CD8-positive, alpha-beta memory T cell (primary cell): ENCODE measurements at places on chromosomes 16 and 17. TPM values are rescaled to one million over a fixed set of nuclear protein-coding genes. Genes with fewer than 3 reads are reported as not detected.

- no peak overlapping the region for H3K4me3 ChIP-seq
- H3K27ac ChIP-seq, result no peak overlapping the region
- H3K36me3 ChIP-seq, result no peaks in the 10 kb centered on the region
- DNase-seq, result no peak
These were observed 29.6 kb upstream of the ASGR2 start for GRCh38 chr17:7144213-7144612.

The KRT40 gene
- not detected for total RNA-seq

GRCh38 chr17:9330611-9331271 lies 244.9 kb downstream of the STX8 start:
- H3K27me3 ChIP-seq, result no peaks in the 10 kb centered on the region
- no peak for DNase-seq
- no peak overlapping the region for H3K27ac ChIP-seq
- H3K4me3 ChIP-seq, result no peak overlapping the region
- H3K36me3 ChIP-seq, result no peaks in the 10 kb centered on the region
- no peaks in the 10 kb centered on the region for H3K4me1 ChIP-seq

DNA sequence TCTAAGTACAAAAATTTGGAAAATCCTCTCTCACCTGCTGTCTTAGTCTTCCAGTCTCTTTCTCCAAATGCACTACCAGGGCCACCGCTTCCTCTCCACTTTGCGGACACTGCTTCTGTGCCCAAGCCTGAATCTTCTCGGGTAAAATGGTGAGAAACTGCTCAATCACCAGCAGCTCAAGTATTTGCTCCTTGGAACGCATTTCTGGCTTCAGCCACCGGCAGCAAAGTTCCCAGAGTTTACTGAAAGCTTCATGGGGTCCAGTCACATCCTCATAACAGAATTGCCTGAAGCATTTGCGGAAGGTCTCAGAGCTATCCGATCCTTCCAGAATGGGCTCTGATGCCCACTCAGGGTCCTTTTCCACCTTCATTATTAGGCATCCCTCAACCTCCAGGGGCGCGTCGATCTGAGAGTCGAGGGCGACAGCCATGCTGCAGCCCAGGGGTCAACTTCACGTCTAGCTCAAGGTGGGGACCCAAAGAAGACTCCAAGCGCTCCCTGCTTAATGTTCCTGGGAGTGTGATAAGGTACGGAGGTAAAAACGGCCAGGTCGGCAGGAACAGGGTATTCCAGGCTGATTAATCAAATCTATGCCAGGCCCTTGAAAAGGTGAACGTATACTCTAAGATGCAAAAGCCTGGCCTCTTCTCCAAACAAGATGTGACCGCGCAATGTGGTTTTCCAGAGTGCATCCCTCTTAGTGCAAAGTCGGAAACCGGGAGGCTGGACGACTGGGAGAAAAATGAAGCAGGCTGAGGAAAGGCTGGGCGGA lies 763 bp downstream of the ZKSCAN2 start:
- H3K27me3 ChIP-seq, result no peaks in the 10 kb centered on the region
- no peak for DNase-seq
- H3K4me3 ChIP-seq, result peak overlapping the region; percentile 84
- peak overlapping the region; percentile 84 for H3K27ac ChIP-seq
- H3K4me1 ChIP-seq, result peaks cover 43% of the 10 kb centered on the region

DNA sequence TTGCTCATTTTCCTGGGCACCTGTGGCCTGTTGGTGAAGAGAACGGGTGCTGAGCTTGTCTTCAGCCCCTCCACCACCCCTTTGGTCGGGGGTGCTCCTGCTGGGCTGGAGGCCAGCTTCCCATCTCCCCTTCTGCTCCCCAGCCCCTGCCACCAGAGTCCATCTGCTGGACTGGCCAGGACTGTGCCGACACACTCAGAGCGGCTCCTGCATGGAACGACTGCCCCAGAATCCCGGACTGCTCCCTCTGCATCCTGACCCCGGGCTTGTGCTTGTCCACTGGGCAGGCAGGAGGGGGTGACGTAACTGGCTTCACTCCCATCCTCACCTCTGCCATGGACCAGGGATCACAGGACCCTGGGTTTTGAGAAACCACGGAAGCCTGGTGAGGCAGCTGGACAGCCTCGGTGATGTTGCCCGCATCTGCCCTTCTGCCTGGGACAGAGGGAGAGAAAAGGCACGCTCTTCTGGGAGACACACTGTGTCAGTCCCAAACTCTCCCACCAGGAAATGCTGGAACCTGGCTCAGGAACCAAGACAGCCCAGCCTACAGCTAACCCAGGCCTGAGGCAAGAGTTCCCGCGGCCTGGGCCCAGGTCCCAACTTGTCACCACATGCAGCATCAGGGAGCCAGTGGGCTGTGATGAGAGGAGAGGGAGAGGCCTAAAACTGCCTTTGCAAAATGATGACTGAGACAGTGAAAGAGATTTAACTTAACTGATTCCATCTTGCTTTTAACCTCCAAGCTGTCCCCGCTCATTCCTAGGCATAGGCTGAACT lies 16.1 kb upstream of the GSDMA start:
- no peak overlapping the region for H3K4me3 ChIP-seq
- H3K27ac ChIP-seq, result no peak overlapping the region
- no peaks in the 10 kb centered on the region for H3K36me3 ChIP-seq
- DNase-seq, result no peak

DNA sequence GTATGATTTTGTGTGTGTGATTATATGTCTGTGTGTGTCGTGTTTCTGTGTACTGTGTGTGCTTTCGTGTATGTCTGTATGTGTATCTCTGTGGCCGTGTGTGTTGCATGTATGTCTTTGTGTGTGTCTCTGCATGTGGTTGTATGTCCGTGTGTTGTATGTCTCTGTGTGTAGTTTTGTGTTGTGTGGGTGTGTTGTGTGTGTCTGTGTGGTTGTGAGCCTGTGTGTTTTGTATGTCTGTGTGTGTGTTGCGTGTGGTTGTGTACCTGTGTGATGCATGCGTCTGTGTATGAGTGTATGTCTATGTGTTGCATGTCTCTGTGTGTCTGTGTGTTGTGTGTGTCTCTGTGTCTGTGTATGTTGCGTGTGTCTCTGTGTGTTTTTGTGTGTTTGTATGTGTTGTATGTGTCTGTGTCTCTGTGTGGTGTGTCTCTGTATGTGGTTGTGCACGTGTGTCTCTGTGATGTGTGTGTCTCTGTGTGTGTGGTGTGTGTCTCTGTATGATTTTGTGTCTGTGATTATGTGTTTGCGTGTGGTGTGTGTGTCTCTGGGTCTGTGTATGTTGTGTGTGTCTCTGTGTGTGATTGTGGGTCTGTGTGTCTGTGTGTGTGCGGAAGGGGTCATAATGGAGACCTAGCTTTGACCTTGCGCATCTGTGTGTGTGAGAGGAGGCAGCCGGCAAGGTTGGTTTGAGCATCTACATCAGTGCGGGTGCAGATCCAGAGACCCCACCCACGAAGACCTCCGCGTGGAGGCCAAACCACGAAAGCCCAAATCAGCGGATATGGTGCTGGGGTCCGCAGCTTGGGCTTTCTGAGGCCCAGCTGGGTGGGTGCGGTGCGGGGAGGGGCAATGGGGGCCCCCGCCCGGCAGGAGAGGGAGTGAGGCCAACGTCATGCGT lies 212.6 kb upstream of the GSE1 start:
- no peaks in the 10 kb centered on the region for H3K4me1 ChIP-seq
- no peak for DNase-seq
- no peaks in the 10 kb centered on the region for H3K36me3 ChIP-seq
- H3K27me3 ChIP-seq, result no peaks in the 10 kb centered on the region
- no peak overlapping the region for H3K4me3 ChIP-seq
- H3K27ac ChIP-seq, result no peak overlapping the region

GRCh38 chr17:31309556-31309955 lies 4.3 kb downstream of the EVI2B start:
- H3K4me1 ChIP-seq, result peaks cover 49% of the 10 kb centered on the region
- DNase-seq, result no peak
- H3K27me3 ChIP-seq, result no peaks in the 10 kb centered on the region
- H3K4me3 ChIP-seq, result peak overlapping the region; percentile 83

- no peaks in the 10 kb centered on the region for H3K27me3 ChIP-seq
- H3K27ac ChIP-seq, result no peak overlapping the region
- no peak overlapping the region for H3K4me3 ChIP-seq
- no peaks in the 10 kb centered on the region for H3K36me3 ChIP-seq
- DNase-seq, result no peak
- no peaks in the 10 kb centered on the region for H3K4me1 ChIP-seq
These were observed 98.6 kb downstream of the USP22 start for GRCh38 chr17:20944014-20944865.

The ANKS4B gene
- not detected for total RNA-seq

- no peak overlapping the region for H3K27ac ChIP-seq
- H3K27me3 ChIP-seq, result no peaks in the 10 kb centered on the region
- no peak overlapping the region for H3K4me3 ChIP-seq
- no peaks in the 10 kb centered on the region for H3K4me1 ChIP-seq
- H3K36me3 ChIP-seq, result no peaks in the 10 kb centered on the region
- DNase-seq, result no peak
These were observed 40.8 kb downstream of the MRC2 start for GRCh38 chr17:62668091-62668804.

DNA sequence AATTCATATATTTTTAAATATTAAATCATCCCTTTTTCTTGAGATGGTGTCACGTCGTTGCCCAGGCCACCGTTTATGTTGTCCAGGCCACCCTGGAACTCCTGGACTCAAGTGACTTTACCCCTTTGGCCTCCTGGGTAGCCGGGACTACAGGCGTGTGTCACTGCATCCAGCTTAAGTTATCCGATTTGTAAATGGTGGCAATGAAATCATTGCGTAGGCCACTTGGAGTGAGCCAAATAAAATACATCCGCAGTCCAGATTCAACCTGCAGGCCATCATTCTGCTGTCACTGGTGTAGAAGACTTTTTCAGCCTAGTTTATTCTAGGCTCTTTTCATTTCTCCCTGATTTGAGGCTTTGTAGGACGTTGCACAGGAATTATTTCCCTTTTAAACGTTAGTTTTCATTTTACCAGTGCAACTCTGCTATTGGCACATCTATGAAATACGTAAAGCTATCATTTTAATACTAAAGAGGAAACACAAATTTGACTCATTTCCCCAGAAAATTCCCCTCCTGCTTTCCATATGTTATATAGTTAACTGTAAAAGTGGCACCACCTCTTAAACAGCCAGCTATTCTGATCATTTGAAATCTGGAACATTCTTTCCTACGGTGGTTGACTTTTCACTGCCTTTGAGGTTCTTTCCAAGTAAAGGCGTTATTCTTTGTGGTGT lies 449.8 kb downstream of the MAF start:
- H3K4me3 ChIP-seq, result no peak overlapping the region
- H3K27ac ChIP-seq, result no peak overlapping the region

The KRTAP9-2 gene
- not detected for total RNA-seq

The CASKIN1 gene
- total RNA-seq, result 0.13 TPM

The DCAF7 gene
- 99.1 TPM for total RNA-seq

The GALNS gene
- 19.2 TPM for total RNA-seq

The TBX6 gene
- 0.83 TPM for total RNA-seq

GRCh38 chr16:87437911-87438610 lies 45.9 kb downstream of the MAP1LC3B start:
- no peaks in the 10 kb centered on the region for H3K36me3 ChIP-seq
- H3K4me1 ChIP-seq, result peaks cover 18% of the 10 kb centered on the region
- H3K27ac ChIP-seq, result no peak overlapping the region

GRCh38 chr17:73888862-73889261 lies 244.6 kb upstream of the SDK2 start:
- H3K36me3 ChIP-seq, result no peaks in the 10 kb centered on the region
- no peak overlapping the region for H3K4me3 ChIP-seq

DNA sequence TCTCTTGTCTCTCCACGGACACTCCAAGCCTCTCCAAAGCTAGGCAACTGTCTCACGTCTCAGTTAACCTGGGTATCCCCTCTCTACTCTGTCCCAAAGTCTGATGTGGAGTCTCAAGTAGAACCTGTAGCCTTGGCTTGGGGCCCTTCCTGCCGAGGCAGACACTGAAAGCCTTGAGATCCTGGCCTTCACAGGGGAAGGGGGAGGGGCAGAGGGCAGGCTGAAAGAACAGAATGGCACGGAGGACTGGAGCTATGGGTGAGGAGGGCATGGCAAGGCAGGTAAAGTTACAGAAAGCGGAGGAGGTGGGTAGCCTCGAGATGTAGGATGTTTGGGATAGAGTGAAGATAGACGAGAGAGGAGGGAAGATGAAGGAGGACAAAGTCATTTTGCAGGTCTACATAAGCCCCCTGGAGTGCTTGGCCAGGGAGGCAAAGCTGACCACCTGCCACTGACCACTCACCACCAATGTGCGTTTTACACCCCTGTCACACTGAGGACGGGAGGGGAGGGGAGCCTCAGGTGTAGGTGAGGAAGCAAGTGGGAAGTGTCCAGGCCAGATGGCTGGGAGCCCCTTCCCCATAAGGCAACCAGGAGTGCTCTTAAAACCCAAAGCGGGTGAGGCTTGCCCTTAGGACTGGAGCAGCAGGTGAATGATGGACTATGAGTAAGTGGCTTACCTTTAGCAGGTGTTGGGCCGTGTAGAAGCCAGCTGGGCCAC lies 1.3 kb downstream of the FDXR start:
- peak overlapping the region; percentile 4 for H3K27ac ChIP-seq
- H3K27me3 ChIP-seq, result no peaks in the 10 kb centered on the region
- H3K36me3 ChIP-seq, result no peaks in the 10 kb centered on the region
- DNase-seq, result no peak
- peak overlapping the region; percentile 66 for H3K4me3 ChIP-seq

DNA sequence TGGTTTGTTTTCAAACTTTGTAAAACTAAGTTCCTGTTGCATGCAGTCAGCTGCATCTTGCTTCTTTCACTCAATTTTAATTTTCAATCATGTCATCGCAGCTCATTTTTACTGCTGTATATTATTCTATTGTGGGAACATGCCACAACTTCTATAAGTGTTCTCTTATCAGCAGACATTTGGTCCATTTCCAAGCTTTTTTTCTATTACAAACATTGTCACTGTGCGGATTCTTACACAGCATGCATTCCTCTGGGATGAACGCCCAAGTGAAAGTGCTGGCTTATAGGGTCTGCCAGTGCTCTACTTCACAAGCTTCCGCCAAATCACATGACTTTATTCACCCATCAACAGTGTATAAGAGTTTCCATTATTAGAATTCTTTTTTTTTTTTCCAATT lies 22.7 kb downstream of the GINS3 start:
- no peak overlapping the region for H3K4me3 ChIP-seq
- H3K4me1 ChIP-seq, result no peaks in the 10 kb centered on the region
- no peaks in the 10 kb centered on the region for H3K27me3 ChIP-seq
- H3K27ac ChIP-seq, result no peak overlapping the region
- no peak for DNase-seq

The RUNDC3A gene
- not detected for total RNA-seq

- DNase-seq, result no peak
- no peak overlapping the region for H3K27ac ChIP-seq
- H3K27me3 ChIP-seq, result no peaks in the 10 kb centered on the region
- no peak overlapping the region for H3K4me3 ChIP-seq
These were observed 5.8 kb downstream of the XPO6 start for GRCh38 chr16:28205974-28206373.
